B cell (primary cell): ENCODE measurements at places on chromosomes 11 and 22. TPM values are rescaled to one million over a fixed set of nuclear protein-coding genes. Genes with fewer than 3 reads are reported as not detected.
A peak's percentile ranks its signal among the peaks of the same experiment; 100 is the strongest.

GRCh38 chr11:18633256-18634139 is 644 bp downstream of the SPTY2D1 start:
- DNase-seq: peak; percentile 29

DNA sequence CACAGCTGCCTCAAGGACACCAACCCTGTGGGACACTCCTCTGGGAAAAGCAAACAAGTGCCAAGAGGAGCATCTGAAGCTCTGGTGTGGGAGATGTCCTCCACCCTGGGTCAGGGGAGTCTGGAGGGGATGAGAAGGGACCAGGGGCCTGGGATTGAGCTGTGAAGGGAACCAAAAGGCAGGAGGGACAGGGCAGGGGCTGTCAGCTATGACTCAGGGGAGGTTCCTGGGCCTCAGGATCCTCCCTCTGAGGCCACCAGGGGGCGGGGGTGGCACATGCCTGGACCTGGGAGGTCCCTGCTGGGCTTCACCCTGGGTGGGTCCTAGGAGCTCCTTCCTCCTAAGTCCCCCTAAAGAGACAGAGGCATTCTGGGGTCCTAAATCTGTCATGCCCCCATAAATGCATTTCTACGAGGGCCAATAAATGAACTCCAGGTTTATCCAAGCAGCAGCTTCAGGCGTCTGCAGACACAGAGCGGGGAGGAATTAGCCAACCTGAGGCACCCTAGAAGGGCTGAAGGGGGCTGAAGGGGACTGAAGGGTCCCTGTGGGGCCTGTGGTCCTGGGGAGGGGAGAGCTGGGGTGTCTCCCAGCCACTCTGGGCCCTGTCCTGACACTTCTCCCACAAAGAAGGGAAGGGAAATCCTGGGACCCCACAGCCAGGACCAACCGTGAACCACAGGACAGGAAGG is 31.9 kb upstream of the IGLL5 start:
- peak; percentile 72 for DNase-seq

- no peak for DNase-seq
Observed at GRCh38 chr22:41447435-41448188, 1.0 kb upstream of the TOB2 start.

Gene FAM118B
- 12.8 and 14.1 TPM in 2 replicates for total RNA-seq

GRCh38 chr11:6894097-6894496 is 1.8 kb upstream of the OR2D2 start:
- no peak for DNase-seq

- no peak for DNase-seq
Observed at GRCh38 chr22:45144916-45145315, 18.8 kb upstream of the NUP50 start.

GRCh38 chr11:4027746-4028145 is 66.9 kb upstream of the RRM1 start:
- DNase-seq: no peak

- DNase-seq: no peak
Observed at GRCh38 chr11:12695221-12695794, 21.1 kb downstream of the TEAD1 start.

Gene KRTAP5-1
- total RNA-seq: not detected in 2 replicates

DNA sequence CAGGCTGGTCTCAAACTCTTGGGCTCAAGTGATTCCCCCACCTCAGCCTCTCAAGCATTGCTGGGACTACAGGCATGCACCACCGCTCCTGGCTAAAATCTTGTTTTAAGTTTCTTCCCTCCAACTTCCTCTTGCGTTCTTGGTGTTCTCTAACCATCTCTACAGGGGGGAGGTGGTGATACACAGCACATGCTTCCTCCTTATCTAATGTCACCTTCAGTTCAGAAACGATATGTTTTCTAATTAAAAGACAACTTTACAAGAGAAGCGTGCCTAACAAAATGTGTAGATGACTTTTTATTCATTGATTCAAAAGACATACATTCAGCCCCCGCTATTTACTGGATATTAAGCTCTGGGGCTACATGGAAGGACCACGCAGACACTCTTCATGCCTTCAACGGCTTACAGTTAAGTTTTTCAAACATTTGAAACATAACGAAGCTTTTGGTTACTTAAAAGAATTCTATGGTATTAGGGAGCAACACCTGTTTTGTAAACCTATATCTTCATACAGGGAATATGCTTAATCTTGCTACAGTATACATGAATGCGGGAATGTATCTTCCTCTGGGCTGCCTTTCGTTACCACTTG is 933 bp upstream of the DLAT start:
- DNase-seq: peak; percentile 73

Gene ADAMTS15
- total RNA-seq: not detected in 2 replicates

Gene CSNK2A3
- 0.32 and 0.49 TPM in 2 replicates for total RNA-seq

DNA sequence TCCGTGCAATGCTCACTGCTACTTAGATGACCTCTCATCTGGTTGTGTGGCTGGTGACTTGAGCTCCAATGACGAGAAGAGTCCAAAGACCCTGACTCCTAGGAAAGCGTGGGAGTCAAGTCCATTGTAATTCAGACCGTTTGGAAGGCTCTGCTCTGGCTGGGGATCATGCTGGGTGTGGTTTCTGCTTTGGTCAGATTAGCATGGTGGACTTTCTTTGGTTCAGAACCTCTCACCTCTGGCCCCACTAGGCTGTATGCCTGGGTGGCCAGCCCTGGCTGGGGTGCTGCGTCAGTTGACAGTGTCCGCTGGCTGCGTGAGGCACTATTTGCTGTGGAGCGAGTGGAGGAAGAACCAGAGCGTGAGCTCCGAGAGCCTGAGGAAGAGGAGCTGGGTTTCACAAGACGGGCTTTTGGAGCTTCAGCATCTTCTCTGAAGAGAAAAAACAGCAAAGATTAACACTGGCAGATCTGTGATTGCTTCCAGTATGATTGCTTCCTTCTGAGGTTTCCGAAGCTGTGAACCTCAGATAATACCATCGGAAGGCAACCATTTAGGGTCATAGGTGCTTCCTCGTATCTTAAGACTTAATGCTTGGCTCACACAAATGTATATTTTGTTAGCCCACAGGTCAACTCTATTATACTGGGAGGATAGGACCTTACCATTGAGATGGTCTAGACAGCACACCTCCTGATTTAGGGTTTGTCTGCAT is 11.6 kb upstream of the HSPA8 start:
- DNase-seq: no peak

Gene BEST1
- 0.78 and 0.99 TPM in 2 replicates for total RNA-seq

GRCh38 chr11:5941951-5942350 is at the start of gene OR56A3:
Gene OR56A3 (plus strand): TSS chr11:5942251. CDS start chr11:5947347, 5,096 bp downstream.
- DNase-seq: no peak

- DNase-seq: no peak
Observed at GRCh38 chr11:5684036-5684645, 733 bp downstream of the TRIM5 start.

- peak; percentile 61 for DNase-seq
Observed at GRCh38 chr22:32660292-32660691, 141.2 kb upstream of the TIMP3 start.

DNA sequence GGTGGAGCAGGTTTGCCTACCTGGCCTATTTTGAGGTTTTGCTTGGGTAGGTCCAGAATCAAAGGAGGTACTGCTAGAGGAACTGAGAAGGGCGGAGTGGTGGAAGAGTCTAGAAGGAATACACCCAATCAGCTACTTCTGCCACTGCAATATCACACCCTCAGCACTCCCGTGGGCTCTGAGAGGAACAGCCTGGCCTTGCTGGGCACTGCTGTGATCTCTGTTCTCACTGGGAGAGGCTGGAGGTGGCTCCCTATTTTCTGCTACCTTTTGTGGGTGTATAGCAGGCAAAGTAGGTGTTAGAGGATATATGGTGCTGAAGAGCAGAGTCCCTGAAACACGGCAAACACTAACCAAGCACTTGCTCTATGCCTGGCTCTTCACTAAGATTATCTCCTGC is 25.0 kb upstream of the IGSF22 start:
- DNase-seq: no peak

DNA sequence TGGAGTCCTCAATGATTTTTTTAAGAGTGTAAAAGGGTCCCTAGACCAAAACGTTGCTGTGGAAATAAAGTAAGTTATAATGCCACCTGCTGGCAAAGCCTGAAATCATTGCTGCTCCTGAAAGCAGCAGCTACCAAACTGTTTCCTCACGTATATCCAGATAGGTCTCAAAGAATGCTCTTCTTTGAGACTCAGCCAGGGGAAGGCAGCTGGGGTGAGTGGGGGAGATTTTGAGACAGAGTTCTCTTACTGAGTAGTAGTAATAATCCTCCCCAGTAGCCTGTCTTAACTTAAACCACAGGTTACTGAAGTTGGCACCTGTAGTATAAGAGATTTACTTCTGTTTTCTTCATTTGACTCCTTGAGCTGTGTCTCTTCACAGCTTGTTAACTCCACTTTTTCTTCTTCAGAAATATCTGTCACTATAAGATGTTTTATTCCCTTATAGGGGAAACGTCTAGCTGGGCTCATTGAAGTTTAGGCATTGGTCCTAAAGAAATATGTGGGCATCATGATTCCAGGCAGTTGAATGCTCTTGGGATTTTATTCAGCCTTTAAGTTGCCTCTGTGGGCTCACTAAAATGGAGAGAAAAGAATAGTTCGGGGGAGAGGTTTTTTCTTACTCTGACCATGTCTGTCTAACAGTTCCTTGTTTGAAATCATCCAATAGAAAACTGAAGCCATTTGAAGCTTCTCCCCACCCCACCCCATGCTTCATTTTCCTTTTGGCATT is 77.9 kb downstream of the BTBD10 start:
- DNase-seq: peak; percentile 38

Gene TH
- not detected in 2 replicates for total RNA-seq

- DNase-seq: no peak
Observed at GRCh38 chr11:1603629-1604028, 4.6 kb downstream of the KRTAP5-3 start.

Gene MAML2
- 26.0 and 26.4 TPM in 2 replicates for total RNA-seq

Gene RNF215
- 16.7 and 18.6 TPM in 2 replicates for total RNA-seq

Gene FTH1
- total RNA-seq: 1,265 and 1,314 TPM in 2 replicates

Gene SLC5A4
- not detected in 2 replicates for total RNA-seq
